ENCODE measurements at places on chromosomes 5 and 9.

DNA sequence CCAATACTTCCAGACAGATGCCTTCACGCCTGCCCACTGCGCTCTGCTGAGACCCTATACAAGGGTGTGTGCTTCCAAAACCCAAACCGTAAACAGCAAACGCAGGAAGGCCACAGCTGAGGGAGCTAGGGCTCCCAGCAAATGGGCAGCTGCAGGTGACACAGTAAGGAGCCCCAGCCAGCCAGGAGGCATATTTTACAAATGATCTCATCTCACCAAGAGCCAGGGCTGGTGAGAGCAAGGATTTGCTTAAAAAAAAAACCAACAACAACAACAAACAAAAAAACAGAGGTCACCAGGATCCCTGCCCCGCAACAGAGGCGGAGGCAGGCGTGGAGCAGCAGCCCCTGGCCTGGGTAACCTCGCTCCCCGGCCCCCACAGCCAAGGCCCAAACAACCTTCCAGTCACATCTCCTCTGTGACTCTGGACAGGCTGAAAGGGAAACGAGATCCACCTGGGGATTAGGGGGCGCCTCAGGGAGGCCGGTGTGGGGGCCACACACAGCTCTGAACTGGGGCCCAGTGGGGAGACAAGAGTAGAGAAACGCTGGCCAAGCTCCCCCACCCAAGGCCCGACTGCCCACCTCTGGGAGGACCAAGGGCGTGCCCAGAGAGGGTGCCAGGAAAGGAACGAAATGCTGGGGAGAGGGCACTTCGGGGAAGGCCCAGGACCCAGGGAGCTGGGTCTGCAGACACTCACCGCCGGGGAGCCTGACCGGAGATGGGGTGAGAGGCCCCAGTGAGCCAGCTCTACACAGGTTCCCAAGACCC is 3.3 kb downstream of the NACC2 start:
- no peak for DNase-seq

- no peak for DNase-seq
Measured at GRCh38 chr9:129759804-129760502, 7.1 kb upstream of the PTGES start.

DNA sequence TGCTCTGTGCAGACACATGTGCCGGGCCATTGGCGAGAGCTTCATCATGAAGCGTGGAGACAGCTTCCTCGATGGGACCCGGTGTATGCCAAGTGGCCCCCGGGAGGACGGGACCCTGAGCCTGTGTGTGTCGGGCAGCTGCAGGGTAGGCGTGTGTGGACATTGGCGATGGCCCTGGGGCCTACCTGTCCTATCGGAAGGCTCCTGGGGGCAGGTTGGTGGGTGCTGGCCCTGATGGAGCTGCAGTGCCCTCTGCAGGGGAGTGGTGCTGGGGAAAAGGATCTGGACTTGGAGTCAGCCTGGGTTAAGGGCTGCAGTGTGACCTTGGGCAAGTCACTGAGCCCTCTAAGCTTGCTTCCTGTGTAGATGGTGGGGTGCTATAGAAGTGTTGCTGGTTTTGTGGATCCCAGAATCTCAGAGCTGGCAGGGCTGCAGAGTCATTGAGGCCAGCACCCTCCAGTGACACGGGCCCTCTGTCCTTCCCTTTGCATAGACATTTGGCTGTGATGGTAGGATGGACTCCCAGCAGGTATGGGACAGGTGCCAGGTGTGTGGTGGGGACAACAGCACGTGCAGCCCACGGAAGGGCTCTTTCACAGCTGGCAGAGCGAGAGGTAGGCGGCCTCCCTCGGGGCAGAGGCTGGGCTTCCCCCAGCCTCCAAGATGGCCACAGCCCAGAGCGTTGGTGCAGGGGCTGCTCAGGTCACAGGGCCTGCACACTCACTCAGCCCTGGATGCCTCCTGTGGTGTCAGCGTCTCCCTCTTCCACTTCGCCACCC is 15.8 kb downstream of the ADAMTS13 start:
- no peak for DNase-seq

DNA sequence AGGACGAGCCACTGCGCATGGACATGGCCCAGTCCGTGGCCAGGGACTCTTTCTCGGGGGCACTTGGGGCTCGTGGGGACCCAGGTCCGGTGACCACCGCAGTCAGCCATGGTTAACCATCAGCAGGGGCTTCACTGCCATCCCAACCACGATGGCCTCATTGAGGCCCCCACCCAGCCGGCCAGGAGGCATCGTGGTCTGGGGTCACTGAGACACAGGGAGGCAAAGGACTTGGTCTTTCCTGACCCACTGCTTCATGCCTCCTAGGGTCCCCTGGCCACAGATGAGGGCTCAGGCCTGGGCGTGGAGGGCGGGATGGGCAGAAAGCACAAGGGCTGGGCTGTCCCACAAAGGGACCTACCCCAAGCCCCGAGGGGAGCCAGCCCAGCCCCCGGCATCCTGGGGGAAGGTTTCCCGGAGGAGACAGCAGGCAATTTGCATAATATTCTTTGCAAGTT is 6.6 kb downstream of the NACC2 start:
- DNase-seq, result no peak

GRCh38 chr5:131685516-131686171 is 50.6 kb upstream of the RAPGEF6 start:
- DNase-seq, result no peak

- no peak for DNase-seq
Measured at GRCh38 chr9:16029046-16029615, 476.3 kb downstream of the CCDC171 start.

DNA sequence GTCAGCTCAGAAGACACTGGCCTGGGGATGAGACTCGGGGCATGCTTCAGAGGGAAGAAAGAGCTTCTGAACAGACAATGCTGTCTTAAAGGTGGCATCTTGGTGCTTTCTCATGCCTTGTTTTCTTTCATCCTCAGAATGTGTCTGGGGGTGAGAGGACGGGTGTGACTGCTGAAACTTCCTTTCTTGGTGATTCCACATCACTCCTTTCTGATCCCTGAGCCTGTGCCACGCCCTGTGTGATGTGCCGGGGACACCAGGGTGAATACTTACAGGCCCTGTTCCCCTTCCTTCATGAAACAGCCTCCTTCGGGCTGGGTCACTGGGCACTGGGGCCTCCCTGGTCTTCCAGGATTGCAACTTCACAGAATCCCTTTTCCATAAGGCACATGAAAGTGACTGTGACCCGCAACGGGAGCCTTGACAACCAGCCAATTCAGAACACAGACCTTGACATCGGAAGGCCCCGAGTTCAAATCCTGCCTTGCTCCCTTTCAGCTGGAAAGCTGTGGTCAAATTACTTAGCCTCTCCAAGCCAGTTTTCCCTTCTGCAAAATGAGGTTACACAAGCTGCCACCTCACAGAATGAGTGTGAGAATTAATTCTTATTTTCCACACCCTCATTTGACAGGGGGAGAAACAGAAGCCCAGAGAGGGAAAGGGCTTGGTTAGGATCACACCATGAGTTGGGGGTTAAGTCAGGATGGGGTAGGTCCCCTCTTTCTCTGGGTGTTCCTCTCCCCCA is 44.1 kb upstream of the IL17B start:
- DNase-seq, result no peak

- no peak for DNase-seq
Measured at GRCh38 chr9:105198865-105199264, 45.6 kb upstream of the SLC44A1 start.

DNA sequence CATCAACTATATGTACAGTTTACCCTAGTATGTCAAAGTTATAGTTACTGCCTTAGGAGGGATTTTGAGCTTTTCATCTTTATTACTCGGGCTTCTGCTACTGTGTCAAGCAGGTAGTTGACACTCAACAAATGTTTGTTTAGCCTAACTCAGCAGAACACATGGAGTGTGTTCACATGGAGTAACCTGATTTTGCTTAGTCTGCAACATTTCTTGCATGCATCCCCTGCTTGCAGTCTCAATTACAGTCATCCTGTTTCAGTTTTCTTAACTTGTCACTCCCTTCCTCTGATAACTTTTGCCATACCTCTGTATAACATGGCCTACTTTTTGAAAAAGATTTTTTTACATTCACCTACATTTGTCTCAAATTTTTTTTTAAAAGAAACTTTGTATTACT is 135.5 kb downstream of the NMUR2 start:
- no peak for DNase-seq

DNA sequence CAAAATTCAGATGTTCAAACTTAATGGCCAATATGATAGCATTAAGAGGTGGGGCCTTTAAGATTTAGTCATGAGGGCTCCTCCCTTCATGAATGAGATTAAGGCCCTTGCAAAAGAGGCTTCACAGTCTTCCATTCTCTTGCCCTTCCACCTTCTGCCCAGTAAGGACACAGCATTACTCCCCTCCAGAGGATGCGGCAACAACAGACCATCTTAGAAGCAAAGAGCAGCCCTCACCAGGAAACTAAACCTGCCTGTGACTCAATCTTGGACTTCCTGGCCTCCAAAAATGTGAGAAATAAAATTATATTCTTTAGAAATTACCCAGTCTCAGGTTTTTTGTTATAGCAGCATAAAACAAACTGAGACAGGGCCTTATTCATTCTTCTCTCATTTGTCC is 8.2 kb downstream of the AP3B1 start:
- no peak for DNase-seq

DNA sequence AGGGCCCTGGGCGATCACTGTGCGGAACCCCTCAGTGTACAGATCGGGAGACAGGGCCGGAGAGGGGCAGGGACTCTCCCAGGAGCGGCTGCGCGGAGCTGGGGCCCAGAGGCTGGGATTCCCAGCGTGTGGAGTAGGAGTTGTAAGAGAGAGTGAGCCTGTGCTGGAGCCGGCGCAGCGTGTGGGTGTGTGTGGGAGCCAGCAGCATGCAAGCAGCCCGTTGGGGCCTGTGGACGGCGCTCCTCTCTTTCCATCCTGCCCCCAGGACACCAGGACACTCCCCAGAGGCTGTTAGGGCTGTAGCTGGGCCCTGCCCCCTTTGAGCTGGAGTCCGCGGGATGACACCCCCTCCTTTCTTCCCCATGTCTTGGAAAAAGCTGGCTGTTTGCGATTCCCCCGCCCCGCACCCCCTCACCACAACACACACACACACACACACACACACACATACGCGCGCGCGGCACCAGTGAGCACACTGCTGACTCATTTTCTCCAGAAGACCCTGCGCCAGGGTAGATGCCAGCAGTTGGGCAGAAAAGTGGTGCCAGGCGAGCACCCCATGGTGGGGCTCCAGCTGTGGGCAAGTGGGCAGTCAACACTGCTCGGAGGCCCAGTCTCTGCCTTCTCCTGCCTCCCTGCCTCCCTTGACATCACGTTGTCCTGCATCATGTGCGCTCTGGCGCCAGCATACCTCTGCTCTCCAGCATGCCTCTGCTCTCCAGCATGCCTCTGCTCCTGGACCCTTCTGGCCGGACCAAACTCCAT is 1.5 kb downstream of the COL27A1 start:
- no peak for DNase-seq

- no peak for DNase-seq
Measured at GRCh38 chr5:143569722-143570567, 166.5 kb upstream of the NR3C1 start.

DNA sequence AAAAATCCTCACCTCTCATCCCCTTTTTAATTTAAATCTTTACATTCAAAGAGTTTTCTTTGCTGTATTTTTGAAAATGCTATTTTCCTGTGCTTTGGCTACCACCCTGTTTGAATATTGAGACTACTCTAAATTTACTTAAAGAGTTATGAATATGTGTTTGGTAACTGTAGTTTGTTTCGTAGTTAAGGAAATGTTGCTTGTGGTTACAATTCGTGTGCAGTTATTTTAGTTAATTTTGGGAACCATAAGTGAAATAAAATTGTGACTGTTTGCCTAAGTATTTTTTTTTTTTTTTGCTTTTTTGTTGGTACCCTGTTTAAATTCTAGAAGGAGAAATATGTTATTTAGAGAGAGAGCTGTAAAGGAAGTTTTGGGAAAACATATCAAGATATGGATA is 78.7 kb downstream of the XRCC4 start:
- DNase-seq, result no peak

- no peak for DNase-seq
Measured at GRCh38 chr5:148343603-148344487, 8.5 kb downstream of the SPINK9 start.

DNA sequence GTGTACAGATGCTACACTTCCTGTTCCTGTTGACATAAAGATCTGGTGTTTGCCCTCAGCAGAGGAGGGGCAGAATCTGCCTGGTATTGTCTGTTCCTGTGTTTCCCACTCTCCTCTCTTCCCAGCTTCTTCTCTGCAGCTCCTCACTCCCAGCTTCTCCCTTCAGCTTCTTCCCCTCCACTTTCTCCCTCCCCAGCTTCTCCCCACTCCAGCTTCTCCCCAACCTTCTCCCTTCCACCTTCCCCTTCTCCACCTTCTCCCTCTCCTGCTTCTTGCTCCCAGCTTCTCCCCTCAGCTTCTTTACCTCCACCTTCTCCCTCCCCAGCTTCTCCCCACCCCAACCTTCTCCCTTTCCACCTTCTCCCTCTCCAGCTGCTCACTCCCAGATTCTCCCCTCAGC is 148.9 kb upstream of the IRX2 start:
- DNase-seq, result no peak

DNA sequence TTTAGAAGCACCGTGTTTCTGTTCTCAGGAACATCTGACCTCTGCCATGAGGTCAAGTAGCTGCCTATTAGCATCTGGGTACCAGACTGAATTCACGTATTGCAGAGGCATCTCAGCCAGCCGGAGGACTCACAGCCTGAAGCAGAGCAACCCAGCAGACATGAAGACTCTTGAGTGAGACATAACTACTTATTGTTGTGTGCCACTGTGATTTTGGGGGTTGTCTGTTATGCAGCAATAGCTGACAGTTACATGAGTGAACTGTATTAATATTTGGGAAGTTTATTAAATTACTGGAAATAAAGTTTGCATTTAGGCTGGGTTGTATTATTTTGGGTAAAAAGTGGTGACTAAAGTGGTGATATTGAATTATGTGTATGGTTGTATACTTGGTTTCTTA is 1.3 kb upstream of the ACOT12 start:
- DNase-seq, result no peak

- DNase-seq, result no peak
Measured at GRCh38 chr5:6759401-6759800, 46.2 kb downstream of the TENT4A start.

GRCh38 chr9:136323371-136323789 is 4.0 kb upstream of the GPSM1 start:
- DNase-seq, result no peak

DNA sequence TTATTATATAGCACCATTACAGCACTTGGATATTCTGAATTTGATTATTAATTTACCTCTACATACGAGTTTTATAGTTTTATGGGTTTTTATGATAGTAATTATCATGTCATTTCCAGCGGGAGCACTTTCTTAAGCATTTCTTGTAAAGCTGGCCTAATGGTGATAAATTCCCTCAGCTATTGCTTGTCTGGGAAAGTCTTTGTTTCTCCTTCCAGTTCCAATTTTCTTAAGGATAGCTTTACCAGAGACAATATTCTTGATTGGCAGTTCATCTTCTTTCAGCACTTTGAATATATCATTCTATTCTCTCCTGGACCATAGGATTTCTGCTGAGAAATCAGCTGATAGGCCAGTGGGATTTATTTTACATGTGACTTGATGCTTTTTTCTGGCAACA is 505.4 kb downstream of the TMEM232 start:
- DNase-seq, result no peak
